IPS DF 19.7 (cell line): ENCODE measurements at places on chromosomes 6 and 20.

DNA sequence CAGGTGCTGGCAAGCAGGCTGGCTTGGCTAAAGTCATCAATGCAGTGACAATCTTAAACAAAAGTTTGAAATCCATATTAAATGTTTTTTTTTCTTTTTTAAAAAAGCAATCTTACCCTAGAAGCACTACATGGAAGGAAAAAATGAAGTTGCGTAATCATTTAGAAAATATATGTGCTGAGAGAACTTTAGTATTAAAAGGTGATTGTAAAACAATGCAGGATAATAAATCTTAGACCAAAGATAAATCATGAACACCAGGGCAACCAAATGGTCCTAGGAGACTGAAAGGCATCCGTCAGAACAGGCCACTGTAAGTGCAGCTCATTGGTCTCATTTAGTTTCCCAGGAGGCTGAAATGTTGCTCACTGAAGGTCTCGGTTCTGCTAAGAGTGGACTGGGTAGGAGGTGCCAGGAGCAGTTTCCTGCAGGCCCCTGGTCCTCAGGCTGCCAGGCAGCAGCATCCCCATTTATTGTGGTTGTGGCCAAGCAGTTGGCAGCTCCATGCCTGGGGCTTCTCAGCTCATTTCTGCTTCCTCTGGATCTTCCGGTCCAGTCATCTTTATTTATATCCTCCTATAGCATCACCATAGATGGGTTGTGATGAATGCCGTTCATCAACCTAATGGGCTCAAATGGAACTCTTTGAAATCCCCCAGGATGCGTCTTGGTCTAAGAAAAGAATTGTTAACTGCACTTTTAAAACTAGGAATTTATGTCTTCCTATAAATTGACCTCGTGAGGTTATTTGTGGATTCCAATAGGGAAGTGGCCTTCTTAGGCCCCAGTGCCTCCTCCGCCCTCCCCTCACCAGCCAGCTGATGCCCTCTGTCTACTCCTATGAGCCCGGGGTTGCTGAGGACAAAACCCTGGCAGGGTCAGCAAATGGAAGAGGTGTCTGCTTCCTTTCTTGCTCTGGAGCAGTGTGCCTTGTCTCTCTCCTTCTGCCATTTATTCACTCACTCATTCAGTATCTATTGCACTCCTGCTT lies 269.0 kb downstream of the UST start:
- DNase-seq = no peak

GRCh38 chr20:12775041-12775440 lies 233.7 kb upstream of the SPTLC3 start:
- no peak for DNase-seq

GRCh38 chr20:61311656-61312387 lies 59.8 kb downstream of the CDH4 start:
- DNase-seq = no peak

GRCh38 chr6:91317247-91317835 lies 730.5 kb upstream of the MAP3K7 start:
- DNase-seq = no peak

DNA sequence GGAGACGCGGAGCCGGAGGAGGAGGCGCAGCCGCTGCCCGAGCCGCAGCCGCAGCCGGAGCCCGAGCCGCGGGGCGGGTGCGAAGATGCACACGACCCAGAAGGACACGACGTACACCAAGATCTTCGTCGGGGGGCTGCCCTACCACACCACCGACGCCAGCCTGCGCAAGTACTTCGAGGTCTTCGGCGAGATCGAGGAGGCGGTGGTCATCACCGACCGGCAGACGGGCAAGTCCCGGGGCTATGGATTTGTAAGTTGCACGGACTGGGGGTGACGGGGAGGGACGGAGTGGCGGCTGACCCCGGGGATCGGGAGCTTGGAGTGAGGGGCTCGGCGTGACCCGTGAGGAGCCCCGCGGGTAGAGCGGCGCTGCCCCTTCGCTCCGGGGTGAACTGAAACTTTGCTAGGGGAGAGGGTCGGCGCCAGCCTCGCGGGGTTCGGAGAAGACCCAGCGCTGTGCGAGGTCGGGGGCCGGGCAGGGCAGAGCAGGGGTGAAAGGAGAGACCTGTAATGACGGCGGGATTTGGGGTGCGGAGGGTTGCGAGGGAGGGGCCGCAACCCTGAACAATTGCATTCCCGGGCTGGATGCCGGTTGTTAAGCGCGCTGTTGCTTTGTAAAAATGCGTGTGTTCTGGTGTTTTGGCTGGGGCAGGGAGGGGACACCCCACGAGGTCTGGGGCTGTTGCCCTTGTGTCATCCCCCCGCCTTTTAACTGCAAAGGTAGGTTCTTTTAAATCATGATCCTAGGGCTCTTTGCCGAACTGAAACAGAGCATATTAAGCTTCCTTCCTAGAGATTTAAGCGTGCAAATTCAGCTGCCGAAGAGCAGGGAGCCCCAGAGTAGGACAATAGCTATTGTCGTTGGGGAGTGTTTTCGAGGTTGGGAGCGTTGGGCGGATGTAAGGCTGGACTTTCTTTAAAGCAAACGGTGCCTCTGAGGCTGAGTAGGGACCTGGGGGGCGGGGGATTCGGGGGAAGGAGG lies 628 bp downstream of the RBM24 start:
- no peak for DNase-seq

DNA sequence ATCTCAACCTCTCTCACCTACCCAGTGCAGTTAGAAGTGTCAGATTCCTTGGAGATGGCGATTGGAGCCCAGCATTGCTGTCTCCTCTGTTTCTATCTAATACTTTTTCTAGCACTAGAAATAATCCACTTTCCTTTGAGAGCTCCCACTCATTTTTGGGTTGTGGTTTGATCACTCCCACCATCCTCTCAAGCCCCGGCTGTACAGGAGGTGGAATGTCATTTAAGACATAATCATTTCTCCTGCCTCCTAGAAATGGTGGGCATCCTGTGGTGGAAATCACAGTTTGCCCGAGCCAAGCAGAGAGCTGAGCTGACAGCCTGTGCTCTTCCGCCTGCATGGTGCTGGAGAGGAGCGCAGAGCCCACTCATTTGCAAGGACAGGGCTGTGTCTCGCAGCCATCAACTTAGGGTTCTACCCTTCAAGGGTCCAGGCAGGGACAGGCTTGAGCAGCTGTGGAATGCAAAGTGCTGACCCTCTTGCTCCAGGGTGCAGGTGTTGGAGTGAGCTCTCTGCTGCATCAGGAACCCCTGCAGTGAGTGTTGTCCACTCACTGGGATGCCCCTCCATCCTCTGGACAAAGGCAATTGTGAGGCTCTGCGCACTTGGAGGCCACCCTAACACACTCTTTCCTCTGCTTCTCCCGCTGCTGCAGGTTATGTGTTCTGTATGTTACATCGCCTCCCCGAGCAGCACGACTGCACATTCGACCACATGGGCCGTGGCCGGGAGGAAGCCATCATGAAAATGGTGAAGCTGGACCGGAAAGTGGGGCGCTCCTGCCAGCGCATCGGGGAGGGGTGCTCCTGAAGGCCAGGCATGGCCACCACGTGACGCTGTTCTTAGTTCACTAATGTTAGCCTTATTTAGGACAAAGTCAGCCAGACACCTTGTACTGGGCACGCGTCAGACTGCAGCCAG lies 332.3 kb downstream of the ZFAND3 start:
- DNase-seq = no peak

- DNase-seq = no peak
Observed at GRCh38 chr6:118559659-118560058, 11.6 kb downstream of the PLN start.

GRCh38 chr6:114342826-114343781 lies at the start of gene HS3ST5:
Gene HS3ST5 (minus strand): TSS chr6:114343023. CDS start chr6:114062845, 280,178 bp downstream.
- peak; percentile 71 for DNase-seq

- no peak for DNase-seq
Observed at GRCh38 chr6:90502866-90503407, 83.9 kb downstream of the MAP3K7 start.

DNA sequence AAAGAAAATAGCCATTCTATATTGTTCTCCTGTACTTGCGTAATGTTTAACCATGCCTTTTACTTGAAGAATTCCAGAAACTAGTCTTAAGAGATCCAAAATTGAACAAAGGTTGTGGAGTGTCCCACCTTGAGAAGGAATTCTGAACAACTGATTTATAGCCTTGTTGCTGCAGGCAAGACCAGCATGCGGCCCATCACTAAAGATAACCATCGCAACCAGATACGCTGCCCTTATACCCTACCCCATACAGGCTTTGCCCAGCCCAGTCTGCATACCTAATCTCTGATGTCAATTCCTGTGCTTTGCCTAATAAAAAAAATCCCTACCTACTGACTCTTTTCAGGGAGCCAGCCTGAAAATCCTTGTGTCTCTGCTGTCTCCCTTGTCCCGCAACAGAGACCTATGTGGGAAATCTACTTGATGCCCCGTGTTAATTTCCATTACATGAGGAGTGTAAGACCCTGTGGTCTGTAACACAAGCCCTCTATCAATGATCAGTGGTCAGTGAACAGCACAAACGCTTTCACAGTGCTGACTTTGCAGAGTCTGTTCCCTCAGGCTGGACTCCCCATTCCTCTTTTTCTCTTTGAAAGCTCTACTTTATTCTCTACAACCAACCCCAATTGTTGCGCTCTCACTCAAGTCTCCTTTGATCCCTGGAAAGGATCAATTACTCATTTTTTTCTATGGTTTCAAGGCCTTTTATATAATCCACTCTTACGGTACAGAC lies 125.7 kb upstream of the BTBD3 start:
- no peak for DNase-seq

DNA sequence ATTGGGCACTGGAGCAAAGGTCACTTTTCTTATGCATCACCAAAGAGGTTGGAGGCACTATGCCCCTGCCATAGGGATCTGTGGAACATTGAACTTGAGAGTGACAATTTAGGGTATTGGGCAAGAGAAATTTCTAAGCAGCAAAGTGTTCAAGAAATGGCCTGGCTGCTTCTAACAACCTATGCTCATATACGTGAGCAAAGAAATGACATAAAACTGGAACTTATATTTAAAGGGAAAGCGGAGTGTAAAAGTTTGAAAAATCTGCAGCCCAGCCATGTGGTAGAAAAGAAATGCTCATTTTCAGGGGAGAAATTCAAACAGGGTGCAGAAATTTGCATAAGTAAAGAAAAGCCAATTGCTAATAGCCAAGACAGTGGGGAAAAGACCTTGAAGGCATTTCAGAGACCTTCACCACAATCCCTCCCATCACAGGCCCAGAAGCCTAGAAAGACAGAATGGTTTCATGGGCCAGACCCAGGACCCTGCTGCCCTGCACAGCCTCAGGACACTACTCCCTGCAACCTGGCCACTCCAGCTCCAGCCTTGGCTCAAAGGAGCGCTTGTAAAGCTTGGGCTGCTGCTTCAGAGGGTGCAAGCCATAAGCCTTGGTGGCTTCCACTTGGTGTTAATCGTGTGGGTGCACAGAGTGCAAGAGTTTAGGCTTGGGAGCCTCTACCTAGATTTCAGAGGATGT lies 24.4 kb downstream of the NCR2 start:
- DNase-seq = no peak

GRCh38 chr6:56642366-56643261 lies at the start of gene DST:
Gene DST (minus strand): TSS chr6:56642889.
- no peak for DNase-seq

- DNase-seq = no peak
Observed at GRCh38 chr6:73231986-73232391, 6.7 kb upstream of the KHDC1L start.

GRCh38 chr6:38266921-38267354 lies 372.8 kb downstream of the BTBD9 start:
- no peak for DNase-seq

GRCh38 chr20:33859157-33859695 lies 48.1 kb downstream of the CHMP4B start:
- DNase-seq = no peak

- no peak for DNase-seq
Observed at GRCh38 chr6:139112146-139112545, 22.7 kb upstream of the HECA start.

DNA sequence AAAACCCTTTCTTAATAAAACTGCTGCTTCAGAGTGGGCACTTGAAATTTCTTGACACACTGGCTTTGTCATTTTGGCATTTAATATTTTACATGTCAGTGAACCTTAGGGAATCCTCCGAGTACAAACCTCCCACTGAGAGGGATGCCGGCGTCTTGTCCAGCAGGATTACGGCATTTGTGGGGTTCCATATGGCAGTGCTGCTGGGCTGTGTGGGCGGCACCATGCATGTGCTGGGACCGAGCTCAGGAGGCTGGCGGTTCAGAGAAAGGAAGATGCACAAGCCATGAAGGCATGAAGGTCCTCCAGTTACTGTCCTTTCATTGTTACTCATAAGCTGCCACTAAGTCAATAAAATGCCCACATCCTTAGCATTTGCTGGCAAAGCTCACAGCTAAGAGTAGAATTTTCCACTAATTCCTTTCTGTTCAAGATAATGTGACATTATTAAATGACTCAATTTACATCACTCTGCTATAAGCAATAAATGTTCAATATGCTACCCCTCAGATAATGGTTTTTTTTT lies 61.4 kb downstream of the LY86 start:
- no peak for DNase-seq

- DNase-seq = no peak
Observed at GRCh38 chr6:112502351-112503090, 155.4 kb downstream of the RFPL4B start.
